SJCRH30 (cell line): ENCODE measurements at places on chromosomes 3 and 15.
A peak's percentile ranks its signal among the peaks of the same experiment; 100 is the strongest.

- no peak for DNase-seq
Measured at GRCh38 chr3:146191051-146191450, 30.1 kb upstream of the PLOD2 start.

GRCh38 chr3:14267976-14268375 is 89.4 kb downstream of the LSM3 start:
- DNase-seq: no peak

DNA sequence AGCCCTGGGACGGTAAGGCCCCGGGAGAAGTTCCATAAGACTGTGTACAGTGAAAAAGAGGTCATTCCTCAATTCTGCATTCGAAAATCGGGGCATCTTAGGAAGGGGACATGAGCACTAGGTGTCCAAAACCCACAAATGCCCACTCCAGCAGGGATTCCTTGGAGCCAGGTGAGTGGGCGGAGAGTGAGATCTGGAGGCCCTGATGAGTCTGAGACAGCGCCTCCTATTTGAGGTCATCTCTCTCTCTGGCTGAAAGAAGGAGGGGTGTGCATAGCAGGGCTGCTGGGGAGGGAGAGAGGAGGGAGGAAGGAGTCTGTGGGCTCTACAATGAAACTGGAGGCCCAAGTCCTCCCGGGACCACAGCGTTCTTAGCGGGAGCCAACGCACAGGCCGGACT is 38.1 kb upstream of the LACTB start:
- no peak for DNase-seq

GRCh38 chr3:35936571-35936970 is 297.2 kb downstream of the ARPP21 start:
- no peak for DNase-seq

- DNase-seq: no peak
Measured at GRCh38 chr3:116112696-116113095, 332.6 kb downstream of the LSAMP start.

DNA sequence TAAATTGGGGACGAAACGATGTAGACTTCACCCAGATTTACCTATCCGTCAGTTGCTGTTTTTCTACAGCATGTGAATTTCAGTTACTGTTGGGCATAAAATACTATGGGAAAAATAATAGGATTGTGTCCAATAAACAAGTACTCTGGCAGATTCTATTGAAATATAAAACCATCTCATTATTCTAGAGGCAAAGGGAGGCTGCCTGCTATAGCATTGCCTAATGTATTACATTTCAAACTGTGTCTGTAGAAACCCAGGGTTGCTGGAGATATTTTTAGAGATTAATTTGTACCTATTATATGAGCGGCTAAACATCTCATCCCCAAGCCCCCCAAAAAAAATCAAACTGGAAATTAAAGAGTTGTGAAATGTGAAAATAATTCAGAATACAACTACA is 159.6 kb upstream of the IL12A start:
- DNase-seq: no peak

GRCh38 chr15:85582131-85583079 is 202.0 kb downstream of the AKAP13 start:
- peak; percentile 75 for DNase-seq

DNA sequence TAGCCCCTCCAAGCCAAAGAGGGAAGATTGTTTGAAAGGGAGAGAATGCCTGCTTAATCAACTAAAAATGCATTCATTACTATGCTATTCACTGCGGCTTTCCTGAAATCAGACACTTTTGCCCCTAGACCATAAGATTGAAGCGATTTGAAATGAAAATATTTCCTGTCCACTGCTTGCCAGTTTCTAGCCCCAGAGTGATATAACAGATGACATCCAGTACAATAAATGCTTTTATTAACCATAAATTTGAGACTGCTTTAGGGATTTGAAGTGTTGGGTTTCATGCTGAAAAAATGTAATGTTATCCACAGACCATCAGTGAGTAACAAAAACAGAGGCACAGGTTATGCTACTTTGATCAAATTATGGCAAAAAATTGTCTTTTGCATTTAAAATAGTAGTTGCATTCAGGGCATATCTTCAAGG is 14.1 kb downstream of the IL17RD start:
- DNase-seq: peak; percentile 81

DNA sequence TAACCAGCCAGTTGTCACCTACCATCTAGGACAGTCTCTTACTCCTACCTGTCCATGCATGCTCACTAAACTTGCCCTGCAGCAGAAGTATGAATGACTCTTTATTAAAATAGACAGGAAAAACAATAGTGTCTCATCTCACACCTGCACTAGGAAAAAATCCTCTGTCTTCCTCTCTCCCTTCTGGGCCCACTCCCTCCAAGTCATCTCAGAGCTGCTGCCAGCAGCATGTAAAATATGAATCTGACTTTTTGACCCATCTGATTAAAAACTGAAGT is 93.5 kb upstream of the THBS1 start:
- no peak for DNase-seq

DNA sequence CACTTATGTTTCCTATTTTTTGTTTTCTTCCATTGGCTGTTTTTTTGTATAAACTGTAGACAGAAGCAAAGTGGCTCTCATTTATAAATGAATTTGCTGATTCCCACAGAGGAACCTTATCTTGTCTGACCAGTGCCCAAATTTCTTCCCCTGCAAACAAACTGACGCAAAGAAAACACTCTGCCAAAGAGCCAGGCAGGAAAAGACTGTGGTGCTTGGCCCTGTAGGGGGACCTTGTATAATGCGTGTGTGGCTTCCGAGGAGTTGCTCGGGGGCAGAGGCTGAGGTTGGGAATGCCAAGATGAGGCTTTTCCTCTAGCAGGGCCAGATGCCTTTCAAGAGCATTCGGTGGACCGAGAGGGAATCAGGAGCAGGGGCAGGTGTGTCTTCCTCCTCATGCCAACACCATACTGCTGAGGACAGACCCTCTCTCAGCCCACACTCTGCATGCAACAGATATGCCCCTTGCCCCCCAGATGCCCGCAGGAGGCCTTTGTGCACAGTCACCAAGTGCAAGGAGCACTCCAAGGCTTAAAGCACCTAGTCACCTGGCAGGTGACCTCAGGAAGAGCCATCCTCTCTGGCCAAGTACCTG is 104.3 kb upstream of the ABHD17C start:
- DNase-seq: no peak

DNA sequence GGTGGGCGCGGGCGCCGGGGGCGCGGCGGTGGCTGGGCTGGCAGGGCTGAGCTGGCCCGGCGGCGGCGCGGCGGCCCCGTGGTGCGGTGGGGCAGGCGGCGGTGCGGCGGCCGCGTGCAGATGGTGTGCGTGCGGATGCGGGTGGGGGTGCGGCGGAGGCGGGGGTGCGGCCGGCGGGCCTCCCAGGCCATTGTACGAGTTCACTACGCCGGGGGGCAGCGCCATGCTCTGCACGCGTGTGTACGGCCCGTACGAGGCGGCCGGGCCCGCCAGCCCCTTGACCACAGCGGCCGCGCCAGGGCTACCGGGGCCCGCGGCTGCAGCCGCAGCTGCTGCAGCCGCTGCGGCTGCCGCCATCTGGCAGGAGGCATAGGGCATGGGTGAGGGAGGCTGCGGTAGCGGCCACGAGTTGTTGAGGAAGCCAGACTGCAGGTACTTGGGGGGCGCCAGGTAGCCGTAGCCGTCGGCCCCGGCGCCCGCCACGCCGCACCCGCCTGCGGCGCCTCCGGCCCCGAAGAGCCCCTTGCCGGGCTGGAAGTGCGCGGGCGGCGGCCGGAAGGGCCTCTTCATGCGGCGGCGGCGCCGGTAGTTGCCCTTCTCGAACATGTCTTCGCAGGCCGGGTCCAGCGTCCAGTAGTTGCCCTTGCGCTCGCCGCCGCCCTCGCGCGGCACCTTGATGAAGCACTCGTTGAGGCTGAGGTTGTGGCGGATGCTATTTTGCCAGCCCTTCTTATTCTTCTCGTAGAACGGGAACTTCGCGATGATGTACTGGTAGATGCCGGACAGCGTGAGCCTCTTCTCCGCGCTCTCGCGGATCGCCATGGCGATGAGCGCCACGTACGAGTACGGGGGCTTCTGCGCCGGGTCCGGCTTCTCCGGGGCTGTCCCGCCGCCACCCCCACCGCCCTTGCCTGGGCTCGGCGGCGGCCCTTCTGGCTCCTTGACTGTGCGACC is 951 bp downstream of the FOXL2 start:
- DNase-seq: no peak

- DNase-seq: no peak
Measured at GRCh38 chr3:156098437-156099035, 21.8 kb upstream of the KCNAB1 start.

DNA sequence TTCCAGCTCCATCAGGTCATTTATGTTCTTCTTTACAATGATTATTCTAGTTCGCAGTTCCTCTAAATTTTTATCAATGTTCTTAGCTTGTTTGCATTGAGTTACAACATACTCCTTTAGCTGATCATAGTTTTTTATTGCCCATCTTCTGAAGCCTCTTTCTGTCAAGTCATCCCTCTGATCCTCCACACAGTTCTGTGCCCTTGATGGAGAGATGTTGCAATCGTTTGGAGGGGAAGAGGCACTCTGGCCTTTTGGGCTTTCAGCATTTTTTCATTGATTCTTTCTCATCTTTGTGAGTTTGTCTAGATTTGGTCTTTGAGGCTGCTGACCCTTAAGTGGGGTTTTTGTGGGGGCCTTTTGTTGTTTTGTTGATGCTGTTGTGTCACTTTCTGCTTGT is 234.6 kb upstream of the CBLB start:
- DNase-seq: no peak

- DNase-seq: no peak
Measured at GRCh38 chr3:11603628-11604027, 40.1 kb downstream of the VGLL4 start.

GRCh38 chr3:32888739-32889138 is 62.7 kb upstream of the CCR4 start:
- DNase-seq: no peak

DNA sequence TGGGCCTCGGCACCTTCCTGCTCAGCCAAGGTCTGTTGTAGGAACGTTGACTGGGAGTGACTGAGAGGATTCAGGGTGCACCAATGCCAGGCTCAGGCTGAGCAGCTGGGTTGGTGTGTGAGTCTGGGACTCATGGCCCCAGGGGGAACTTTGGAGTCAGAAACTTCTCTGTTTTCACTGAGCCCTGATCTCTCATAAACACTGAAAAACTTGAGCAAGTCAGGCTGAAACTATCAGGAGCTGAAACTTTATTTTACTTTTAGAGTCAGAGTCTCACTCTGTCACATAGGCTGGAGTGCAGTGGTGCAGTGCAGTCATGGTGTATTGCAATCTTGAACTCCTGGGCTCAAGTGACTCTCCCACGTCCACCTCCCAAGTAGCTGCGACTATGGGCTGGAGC is 3.0 kb downstream of the TRAK1 start:
- no peak for DNase-seq

DNA sequence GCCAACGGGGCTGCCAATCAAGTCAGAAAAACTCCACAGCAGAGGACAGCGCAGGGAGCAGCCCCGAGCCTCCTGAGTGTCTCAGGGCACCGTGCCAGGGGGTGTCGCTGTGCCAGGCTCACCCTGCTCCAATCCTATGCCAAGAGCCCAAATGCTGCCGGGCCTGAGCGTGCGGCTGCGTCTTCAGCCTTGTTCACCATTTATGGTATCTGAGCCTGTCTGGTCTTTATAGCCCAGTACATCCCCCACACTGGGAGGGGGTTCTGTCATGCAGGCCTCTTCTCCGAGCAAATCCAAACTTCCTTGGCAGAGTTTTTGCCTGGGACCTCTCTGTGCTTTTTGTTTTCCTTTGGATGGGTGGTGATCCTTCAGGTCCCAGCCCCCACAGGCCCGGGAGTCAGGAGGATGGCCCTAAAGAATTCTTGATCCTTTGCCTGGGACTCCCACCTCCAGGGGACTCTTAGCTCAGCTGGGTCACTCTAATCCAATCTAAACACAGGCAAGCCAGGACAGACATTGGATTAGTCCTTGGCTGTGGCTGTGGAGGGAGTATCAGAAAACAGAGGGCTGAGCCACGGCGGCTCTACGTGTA is 135.1 kb upstream of the HACD2 start:
- DNase-seq: no peak

DNA sequence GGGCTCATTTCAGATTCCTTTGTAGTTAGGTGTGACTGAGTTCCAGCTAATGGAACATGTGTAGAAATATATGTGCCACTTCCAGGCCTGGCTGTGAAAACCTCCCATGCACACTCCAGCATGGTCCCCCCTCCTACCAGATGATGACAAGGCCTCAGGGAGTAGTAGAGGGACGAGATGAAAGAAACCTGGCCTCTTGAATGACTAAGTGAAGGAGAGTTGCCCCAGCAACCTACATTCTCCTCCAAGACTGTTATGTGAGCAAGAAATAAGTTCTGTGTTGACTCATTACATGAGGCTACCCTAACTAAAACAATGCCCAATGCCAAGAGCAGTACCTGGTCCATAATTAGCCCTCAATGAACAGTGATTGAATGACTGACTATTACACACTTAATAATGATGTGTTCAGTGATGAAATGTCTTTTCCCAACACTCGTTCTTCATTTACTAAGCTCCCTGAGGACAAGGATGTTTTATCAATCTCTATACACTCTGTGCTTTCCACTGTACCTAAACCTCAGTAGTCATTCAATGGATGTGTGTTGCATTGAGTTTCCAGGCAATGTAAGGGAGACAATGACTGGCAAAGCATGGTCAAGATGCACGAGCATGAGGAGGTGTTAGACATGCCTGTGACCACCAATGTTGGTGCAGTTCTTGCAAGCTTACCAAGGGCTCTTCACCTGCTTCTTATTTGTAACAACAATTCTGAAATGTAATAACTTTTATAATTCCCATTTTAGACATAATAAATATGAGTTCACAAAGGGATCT is 62.0 kb upstream of the BCL6 start:
- DNase-seq: no peak

DNA sequence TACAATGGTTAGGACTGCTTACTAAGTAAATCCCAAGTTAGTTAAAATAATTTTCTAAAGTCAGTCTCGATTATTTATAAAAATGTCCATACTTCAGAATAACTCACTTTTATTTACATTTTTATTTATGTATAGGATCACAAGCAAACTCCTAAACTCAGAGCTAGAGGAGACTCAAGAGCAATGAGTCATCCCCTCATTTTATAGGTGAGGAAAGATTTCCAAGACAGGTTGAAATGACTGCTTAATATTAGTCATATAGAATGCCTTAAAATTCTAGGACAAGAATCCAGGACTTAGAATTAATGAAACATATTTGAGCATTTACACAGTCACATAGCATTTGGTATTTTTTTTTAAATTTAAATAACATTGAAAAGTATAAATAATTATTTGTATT is 983.8 kb downstream of the SI start:
- DNase-seq: no peak

- DNase-seq: no peak
Measured at GRCh38 chr3:24296441-24297205, 198.0 kb downstream of the THRB start.

DNA sequence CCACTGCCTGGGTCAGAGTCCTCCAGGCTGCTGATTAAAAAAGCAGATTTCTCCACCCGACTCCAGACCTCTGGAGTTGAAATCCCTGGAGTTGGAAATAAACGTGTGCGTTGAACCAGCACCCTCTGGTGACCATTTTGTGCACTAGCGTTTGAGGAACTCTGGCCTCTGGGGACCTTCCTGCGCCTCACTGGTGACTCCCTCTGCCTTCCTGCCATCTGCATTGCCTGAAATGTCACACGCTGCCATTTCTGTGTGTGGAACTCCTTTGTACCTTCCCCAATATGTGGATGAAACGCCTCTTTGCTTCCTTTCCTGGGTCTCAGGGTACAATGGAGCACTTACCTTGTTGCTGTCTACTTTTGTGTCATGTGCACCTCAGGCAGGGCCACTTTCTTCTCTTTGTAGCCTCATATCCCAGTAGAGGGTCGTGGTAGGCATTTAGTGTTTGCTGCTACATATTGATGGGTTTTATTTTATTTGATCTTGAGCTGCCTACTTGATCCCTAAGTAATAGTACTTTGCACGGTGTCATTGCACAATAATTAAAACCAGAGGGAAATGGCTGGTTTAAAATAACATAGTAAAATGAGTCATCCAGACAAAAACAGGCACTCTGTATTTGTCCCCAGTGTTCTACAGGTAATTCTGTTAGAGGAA is 56.8 kb downstream of the GPR171 start:
- peak; percentile 42 for DNase-seq
